ENCODE measurements at places on chromosomes 3 and 15.

GRCh38 chr3:54046641-54047214 is 75.6 kb upstream of the CACNA2D3 start:
- peak; percentile 63 for DNase-seq

DNA sequence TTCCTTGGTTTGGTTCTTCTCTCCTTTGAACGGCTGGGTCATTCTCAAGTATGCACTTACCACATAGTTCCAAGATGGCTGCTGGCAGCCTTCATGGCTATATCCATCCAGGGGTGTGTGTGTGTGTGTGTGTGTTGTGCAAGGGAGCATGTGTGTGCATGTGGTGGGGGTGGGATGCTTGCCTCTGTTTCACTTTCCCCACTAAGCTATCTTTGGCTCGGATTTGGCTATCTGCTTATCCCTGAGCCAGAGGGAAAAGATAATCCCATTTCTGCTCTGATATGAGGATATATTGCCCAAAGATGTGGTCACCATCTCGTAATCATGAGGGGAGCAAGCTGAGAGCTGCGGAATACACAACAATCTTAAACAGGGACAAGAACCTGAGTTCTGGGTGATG is 26.2 kb downstream of the ANAPC13 start:
- no peak for DNase-seq

DNA sequence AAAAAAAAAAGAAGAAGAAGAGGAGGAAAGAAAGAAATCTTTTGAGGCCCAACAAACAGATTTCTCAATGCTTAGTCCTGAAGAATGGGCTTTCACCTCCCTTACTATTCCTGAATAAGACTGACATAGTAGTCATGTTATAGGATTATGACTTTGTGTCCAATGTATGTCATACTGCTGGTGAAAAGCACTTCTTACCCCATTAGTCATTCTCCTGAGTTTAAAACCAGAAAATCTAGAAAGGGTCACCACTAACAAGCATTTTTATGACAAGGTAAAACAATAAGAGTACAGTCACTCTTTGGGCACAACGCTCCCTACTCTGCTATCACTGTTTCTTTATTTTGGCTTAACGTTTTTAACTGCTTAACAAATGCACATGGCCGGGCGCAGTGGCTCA is 88.2 kb downstream of the IGSF11 start:
- DNase-seq: no peak

GRCh38 chr15:39286706-39287105 is 294.2 kb upstream of the THBS1 start:
- DNase-seq: no peak

DNA sequence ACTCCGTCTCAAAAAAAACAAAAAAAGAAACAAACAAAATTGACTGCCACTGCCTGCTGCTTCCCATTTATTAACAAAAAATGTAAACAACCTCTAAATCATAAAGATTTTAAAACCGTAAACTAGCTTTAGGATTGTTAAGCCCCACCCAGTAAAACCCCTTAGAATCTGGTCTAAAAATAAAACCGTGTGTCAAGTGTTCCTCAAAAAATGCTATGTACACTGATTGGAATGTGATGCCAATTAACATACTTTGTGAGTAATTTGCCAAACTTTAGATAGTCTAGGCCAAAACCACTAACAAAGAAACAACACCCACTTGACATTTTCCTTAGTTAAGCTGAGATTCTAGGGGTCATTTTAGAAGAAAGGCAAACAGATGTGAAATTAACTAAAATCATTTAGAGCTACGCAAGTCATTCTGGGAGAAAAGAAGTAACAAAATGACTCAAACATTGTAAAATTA is 5.3 kb downstream of the RAF1 start:
- no peak for DNase-seq

GRCh38 chr3:25604107-25604805 is 60.5 kb downstream of the TOP2B start:
- peak; percentile 85 for DNase-seq
